Activated T-helper 1 cell treated with anti-CD3 and anti-CD28 coated beads, Interleukin-2, amount 50 U/mL, for 16 hours (primary cell): ENCODE measurements at places on chromosomes 11 and 22.

DNA sequence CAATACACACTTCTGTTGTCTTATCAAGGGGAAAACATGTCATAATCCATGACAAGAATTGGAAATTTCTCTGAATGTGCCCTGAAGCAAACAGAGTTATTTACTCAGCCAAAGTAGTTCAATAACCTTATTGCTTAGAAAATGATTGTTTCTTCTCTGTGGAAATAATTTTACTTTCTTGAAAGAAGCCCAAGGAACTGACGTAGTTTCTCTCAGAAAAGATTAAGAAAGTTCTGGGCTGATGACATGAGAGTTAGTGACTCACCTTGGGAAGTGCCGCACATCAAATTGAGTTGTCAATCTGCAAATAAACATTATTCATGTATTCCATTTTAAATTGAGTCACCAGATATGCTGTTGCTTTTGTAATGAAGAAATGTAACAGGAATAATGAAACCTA lies 418.6 kb upstream of the LRRC4C start:
- DNase-seq: no peak

DNA sequence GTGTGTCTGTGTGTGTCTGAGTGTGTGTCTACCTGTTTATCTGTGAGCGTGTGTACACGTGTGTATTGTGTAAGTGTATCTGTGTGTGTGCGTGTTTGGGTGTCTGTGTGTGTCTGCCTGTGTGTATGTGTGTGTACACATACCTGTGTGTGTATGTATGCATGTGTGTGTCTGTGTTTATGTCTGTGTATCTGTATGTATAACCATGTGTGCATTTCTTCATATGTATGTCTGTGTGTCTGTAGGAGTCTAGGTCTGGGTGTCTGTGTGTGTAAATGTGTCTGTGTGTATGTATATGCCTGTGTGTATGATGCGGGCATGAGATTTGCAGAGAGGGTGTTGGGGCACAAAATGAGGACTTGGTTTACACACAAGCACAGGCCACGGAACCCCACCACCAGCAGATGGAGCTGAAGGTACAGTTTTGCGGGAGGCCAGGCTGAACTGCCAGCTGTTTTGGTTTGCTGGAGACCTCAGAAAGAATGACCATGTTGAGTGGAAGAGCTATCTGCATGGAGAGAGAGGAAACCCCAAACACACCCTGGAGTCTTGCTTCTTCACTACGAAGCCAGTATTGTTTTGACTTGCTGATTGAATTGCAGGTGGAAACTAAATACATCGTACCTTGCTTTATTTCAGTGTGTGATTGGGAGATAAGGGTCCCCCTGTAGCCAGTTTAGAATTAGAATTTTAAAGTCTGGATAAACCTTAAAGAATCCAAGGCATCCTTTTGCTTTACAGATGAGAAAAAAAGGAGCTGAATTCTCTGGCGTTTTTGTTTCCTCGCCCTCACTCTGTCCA lies 497.2 kb downstream of the NTM start:
- no peak for DNase-seq

DNA sequence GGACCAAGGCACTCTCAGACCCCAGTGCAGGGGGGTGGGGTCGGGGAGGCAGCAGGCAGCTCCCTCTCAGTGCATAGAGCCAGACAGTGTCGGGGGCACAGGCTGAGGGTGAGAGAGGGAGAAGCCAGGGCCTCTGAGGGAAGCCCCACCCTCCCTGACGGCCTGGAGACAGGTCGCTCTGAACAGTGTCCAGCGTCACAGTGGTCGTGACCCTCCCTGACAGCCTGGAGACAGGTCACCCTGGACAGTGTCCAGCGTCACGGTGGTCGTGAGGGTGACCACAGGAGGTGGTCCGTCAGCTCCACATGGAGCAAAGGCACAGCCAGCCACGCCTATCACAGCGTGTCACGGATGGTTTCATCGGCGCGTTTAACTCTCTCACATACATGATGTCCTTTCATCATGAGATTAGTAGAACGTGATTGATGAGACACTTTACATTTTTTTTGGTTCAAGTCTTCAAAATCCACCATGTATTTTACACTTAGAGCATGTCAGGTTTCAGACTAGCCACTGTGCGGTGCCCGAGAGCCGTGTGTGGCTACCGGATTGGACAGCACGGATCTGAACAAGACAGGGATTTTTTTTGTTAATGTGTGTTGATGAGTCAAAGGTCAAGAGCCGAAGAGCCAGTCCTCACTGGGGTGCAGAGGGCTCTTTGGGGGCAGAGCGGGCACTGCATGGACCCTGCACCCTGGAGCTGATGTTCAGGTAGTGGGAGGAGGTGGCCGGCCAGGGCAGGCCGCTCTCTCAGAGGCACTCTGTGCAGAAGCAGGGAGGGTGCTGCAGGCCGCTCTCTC lies 23.9 kb upstream of the PANX2 start:
- DNase-seq: no peak

DNA sequence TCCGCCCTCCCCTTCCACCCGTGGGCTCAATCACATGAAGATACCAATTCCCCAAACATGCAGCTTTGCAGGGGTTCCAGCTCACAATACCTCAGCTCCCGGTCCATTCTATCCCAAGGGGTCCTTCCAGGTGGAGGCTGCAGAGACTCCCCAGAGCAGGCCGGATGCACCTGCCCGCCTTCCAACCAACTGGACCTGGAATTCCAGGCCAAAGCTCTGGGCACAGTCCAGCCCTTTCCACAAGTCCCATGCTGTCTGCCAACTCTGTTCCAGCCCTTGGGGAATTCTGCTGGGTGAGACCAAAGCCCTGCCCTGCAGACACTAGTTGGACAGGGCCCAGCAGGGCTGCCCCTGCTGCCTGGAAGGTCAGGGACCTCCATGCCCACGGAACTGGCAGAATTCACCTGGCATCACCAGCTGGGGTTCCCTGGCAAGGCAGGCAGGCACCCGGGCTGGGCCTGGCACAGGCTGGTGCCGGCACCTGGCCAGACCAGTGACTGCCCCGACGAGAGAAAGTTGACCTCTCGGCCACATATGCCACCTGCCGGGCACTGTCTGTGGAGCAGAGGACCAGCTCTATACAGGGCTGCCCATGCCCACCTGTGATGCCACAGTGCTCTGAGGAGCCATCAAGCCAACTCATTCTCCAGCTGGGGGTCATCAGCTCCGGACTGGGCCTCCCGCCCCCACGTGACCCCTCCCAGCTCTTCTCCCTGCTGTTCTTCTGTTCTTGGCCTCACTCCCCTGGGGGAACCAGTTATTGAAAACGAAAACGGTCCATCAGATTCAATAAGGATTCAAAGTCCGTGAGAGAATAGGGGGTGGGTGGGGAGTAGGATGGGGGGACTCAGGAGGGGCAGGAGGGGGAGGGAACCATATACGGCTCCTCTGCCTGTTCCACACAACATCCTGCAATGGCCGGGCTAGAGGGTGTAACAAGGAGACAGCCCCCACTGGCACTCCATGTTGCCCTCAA lies 4.7 kb downstream of the SYT7 start:
- DNase-seq: no peak

GRCh38 chr22:38464992-38465672 lies 2.8 kb upstream of the KDELR3 start:
- DNase-seq: no peak

- DNase-seq: no peak
Observed at GRCh38 chr22:16831257-16831656, 6.0 kb upstream of the XKR3 start.

DNA sequence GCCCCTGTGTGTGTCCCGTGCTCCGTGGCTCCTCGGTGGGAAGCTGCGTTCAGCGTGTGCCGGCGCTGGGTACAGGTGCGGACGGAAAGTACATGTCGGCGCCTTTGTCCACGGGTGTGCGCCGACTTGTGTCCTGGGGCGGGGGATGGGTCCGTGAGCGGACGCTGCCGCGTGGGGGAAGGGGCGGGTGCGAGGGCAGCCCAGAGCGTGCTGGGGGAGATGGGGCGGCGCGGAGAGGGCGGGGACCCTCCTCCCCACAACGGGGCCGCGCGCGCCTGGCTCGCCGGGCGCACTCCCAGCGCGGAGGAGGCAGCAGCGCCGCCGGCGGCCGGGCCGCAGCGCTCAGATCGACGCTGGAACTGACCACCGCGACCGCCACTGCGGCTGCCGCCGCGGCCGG lies 33.6 kb upstream of the RELT start:
- DNase-seq: no peak

GRCh38 chr11:108025387-108026080 lies 16.8 kb downstream of the CUL5 start:
- no peak for DNase-seq

GRCh38 chr11:122584670-122585069 lies 70.9 kb upstream of the UBASH3B start:
- no peak for DNase-seq

DNA sequence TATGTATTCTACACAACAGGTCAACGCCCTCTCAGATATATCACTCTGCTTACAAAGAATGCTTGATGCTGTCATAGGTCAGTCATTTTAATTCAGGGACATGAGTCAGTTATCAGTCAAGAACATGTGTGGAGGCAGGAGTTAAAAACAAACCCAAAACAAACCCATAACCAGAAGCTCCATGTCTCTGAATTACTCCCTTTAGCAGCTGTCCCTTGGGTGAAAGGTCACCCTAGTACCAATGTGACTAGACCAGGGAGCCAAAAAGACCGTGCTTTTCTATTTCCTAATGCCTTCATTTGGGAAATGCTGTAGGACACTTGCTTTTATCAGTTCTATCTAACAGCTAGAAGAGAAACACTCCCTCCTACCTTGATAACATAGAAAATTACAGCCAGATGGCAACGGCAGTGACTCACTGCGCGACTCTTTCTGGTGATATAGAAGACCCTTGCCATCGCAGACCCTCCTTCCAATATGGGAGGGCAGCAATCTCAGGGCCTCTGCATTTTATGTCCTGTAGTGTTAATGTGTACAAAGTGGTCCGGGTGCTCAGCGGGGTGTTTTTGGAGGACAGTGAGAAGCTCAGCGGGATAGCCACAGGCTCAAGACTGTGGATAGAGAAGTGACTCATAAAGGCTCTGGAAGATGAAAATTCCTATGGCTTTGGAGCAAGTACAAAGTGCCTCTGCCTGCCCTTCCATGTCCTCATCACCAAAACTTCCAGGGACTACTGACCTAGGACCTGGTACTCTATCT lies 24.8 kb downstream of the APOL5 start:
- DNase-seq: no peak

DNA sequence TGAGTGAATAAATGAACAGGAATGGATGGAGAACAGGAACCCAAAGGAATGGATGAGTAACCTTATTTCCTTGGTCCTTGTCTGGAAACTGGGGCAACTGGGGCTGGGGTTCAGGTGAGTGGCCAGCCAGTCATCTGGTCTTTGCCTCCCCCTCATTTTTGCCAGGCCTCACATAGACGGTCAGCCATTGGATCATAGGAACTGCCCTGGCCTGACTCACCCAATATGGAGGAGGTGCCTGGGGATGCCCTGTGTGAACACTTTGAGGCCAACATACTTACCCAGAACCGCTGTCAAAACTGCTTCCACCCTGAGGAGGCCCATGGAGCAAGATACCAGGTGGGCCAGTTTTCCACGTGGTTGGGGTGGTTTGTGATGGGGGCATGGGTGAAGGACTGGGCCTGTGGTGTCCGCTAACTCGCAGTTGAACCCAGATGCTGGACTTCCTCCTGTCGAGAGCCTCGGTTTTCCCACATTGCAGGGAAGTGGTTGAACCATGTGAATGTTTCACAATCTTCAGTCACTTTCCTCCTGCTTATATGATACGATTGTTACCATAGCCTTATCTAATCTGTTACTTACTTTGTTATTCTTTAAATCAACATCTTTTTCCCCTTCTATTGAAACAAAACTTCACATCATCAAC lies 4.4 kb downstream of the TRIOBP start:
- DNase-seq: no peak

DNA sequence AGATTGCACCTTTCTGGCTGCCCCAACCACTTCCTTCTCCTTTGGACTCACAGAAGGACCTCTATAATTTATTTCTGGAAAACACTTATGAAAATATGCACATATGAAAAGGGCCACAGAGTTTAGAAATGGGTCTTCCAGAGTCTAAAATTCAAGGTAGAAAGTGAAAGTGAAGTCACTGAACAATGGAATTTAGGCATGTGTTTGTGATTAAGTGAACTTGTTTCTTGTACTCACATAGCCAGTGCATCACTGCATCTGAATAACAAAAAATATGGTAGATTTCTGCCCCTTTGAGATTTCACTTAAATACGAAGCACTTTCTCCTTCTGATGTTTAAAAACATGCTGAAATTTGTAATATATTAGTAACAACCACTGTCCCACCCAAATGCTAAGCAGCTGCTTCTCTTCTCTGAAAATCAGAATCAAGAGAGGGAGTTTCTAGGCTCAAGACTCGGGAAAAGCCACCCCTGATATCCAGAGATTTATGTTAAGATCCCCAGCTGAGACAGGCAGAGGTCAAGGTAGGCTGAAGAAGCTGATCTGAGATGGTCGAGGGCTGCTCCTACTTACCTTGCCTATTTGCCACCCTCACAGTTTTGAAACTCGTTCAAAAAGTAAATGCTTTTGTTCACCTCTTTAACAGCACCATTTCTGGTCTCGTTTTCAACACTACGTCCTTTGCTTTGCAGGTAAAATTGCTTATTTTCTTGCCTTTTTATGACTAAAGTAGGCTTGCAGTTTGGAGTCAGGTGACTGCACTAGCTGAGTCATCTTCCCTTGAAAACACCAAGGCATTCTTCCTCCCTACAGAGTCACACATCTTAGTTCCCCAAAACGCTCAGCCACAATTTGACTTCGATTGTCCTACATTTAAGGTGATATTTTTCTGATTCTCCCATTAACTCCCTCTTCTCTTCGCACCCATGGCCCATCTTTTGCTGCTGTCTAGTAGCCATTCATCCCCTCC lies at the start of gene XKR3:
Gene XKR3 (minus strand): TSS at position 696 of the 972 bp plus-strand sequence. CDS start 17,338 bp downstream, outside the sequence.
- DNase-seq: no peak

GRCh38 chr22:19483481-19484244 lies 3.9 kb downstream of the CDC45 start:
- no peak for DNase-seq

GRCh38 chr22:47370448-47371262 lies 608.2 kb downstream of the TBC1D22A start:
- no peak for DNase-seq

DNA sequence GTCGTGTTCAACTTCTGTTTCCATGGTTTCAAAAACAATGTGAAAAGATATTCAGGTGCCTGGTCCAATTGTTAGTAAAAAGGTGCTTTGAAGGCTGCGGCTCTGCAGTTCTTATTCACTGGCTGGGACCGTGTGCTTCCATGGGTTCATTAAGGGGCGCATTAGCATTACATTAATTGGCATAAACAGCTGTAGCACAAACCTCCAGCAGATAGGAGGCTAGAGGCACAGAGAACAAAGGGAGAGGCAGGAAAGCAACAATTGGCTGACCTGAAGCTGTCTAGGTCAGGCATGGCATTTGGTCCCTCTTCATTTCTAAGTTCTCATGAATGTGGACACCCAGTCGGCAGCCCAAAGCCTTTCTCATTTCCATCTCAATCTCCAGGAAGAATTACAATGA lies 16.6 kb downstream of the PAK1 start:
- DNase-seq: no peak
